ENCODE measurements at places on chromosomes 12 and 14. TPM values are rescaled to one million over a fixed set of nuclear protein-coding genes. Genes with fewer than 3 reads are reported as not detected.

Gene C12orf56
- 3.4 TPM for total RNA-seq

Gene BBOF1
- total RNA-seq: 4.6 TPM

Gene HOXC11
- not detected for total RNA-seq

Gene BATF
- not detected for total RNA-seq

Gene FAM181A
- not detected for total RNA-seq

Gene ZC2HC1C
- total RNA-seq: 1.5 TPM

All from bronchial smooth muscle cell (primary cell).